ENCODE measurements at places on chromosomes 1 and 21.

GRCh38 chr1:202858331-202858730, 30.6 kb downstream of the RABIF start:
- no peak for DNase-seq

DNA sequence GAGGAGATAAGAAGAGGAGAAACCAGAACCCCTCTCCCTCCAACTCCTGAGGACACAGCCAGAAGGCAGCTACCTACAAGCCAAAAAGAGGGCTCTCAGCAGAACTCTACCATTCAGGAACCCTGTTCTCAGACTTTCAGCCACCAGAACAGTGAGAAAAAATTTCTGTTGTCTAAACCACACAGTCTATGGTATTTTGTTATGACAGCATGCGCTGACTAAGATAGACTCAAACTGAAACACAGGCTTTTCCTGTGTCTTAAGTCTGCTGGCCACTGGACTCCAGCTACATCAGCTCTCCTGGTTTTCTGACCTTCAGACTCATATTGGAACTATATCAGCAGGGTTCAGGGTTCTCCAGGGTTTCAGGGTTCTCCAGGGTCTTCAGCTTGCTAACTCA, 126.5 kb upstream of the TNFSF4 start:
- DNase-seq, result no peak

GRCh38 chr1:99236756-99237155, 27.5 kb upstream of the PLPPR4 start:
- no peak for DNase-seq

DNA sequence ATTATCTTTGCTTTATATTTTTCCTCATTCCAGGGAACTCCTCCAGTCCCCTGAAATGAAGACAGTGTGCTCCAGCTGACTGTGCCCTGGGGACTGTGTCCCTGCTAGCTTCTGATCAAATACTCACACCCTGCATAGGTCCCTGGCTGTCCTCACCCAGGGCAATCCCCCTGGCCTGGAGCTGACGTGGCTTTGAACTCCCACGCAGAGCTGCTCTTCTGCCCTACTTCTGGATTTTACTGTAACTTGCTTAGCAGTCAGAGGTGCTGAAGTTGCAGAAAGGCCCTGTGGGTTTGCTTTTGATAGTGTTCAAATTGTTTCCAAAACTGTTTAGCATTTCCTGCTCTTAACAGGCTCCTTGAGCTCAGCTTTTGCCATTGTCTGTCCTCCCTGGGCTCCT, 186.5 kb downstream of the FASLG start:
- DNase-seq, result peak; percentile 68

DNA sequence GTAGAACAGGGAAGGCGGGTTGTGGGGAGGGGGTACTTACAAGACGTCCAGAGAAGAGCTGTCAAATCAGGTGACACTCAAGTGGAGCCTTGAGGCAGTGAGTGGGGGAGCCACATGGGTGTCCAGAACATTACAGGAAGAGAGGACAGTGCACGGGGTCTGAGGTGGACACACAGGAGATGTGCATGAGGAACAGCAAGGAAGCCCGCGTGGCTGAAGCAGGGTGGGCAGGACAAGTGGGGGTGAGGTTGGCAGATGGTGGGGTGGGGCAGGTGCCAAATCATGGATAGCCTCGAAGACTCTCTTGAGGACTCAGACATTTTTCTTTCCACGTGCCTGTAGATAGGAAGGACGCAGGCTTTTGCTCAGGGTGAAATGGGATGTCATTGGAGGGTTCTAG, 921 bp downstream of the SMPDL3B start:
- DNase-seq, result no peak

DNA sequence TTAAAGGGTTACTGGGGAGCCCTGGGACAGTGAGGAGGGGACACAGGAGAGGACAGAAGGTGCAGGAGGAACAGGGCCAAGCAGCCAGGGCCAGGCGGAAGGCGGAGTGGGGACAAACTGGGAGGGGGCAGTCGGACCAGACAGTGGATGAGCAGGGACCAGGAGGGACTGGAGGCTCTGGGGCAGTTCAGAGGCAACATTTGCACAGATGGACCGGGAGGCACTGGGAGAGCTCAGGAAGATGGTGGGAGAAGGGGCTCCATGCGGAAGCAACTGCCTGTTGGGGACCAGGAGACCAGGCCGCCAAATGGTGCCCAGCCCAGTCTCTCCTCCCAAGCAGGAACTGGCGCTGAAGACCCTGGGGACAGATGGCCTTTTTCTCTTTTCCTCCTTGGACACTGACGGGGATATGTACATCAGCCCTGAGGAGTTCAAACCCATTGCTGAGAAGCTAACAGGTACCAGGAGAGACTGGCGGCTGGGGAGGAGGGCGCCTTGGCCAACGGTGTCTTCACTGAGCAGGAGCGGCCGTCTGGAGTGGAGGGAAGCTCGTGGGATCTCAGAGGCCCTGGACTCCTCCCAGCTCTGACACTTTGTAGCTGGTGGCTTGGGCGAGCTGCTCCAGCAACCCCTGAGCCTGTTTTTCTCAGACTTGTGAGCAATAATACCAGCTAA, 847 bp downstream of the SELENON start:
- DNase-seq, result no peak

Measured in stimulated activated naive CD4-positive, alpha-beta T cell treated with Interleukin-2 at 50 U/mL for 16 hours (primary cell).